ENCODE measurements at places on chromosomes 13 and 19.

DNA sequence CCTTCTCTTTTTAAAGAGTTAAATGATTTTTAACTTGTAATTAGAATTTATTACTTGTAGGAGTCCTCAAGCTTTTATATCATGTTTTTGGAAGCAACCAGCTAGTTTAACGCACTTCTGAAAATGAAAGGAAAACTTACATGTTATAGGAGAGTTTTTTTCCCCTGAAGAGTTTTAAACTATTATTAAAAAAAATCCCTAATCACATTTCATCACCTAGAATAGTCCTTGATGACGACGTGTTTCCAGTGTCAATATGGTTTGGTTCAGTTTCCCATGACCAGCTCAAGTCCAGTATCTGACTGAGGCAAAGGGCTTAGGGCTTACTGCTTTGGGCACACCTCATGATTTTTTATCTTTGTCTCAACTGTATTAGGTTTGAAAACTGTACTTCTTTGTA, 36.0 kb downstream of the URI1 start:
- no peak for DNase-seq

- no peak for DNase-seq
These were observed 196.9 kb downstream of the KATNAL1 start for GRCh38 chr13:30110301-30111070.

- no peak for DNase-seq
These were observed 37.0 kb downstream of the SUGP2 start for GRCh38 chr19:18996351-18996750.

- DNase-seq, result no peak
These were observed 25.2 kb downstream of the KCTD15 start for GRCh38 chr19:33821871-33822270.

GRCh38 chr13:39760521-39760920, 105.1 kb downstream of the COG6 start:
- DNase-seq, result no peak

DNA sequence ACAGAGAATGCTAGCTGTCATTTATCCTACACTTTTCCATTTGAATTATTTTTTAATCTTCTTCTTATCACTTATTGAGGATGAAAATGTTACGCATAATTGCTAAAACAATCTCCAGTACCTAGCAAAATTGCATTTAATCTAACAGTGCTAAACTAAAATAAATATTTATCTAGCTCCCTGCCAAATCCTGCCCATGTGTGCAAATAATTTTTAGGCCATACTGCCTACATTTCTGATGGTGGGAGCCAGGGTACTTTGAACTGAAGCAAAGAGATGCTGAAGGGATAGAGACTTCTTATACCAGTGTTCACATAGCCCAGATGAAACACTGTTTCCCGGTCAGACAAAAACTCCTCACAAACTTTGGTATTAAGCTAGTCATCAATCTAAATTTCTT, 1268.7 kb upstream of the PCDH20 start:
- DNase-seq, result no peak

Data from stimulated activated CD8-positive, alpha-beta memory T cell treated with anti-CD3 and anti-CD28 coated beads, Interleukin-15, amount 100 ng/mL, for 4 hours (primary cell).